ENCODE measurements at places on chromosomes 11 and 22.

DNA sequence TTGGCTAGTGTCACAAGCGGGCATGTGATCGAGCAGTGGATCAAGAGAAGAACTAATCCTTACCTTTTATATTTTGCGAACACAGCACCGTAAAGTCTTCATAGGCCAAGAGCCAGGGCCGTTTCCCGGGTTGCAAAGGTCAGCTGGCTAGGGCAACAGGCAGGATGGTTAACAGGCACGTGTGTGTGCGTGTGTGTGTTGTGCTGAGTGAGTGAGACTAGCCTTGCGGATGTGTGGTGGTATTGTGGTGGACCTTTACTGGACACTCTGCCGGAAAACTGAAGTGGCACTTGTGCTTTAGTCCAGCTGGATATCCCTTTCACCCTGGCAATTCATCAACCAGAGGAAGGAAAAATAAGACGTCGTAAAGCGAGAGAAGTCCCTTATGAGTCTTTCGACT is 176.7 kb downstream of the BCR start:
- no peak for DNase-seq

GRCh38 chr11:35077709-35078469 is 61.1 kb upstream of the CD44 start:
- peak; percentile 45 for DNase-seq

GRCh38 chr11:61919705-61920631 is 2.6 kb upstream of the RAB3IL1 start:
- DNase-seq = no peak

DNA sequence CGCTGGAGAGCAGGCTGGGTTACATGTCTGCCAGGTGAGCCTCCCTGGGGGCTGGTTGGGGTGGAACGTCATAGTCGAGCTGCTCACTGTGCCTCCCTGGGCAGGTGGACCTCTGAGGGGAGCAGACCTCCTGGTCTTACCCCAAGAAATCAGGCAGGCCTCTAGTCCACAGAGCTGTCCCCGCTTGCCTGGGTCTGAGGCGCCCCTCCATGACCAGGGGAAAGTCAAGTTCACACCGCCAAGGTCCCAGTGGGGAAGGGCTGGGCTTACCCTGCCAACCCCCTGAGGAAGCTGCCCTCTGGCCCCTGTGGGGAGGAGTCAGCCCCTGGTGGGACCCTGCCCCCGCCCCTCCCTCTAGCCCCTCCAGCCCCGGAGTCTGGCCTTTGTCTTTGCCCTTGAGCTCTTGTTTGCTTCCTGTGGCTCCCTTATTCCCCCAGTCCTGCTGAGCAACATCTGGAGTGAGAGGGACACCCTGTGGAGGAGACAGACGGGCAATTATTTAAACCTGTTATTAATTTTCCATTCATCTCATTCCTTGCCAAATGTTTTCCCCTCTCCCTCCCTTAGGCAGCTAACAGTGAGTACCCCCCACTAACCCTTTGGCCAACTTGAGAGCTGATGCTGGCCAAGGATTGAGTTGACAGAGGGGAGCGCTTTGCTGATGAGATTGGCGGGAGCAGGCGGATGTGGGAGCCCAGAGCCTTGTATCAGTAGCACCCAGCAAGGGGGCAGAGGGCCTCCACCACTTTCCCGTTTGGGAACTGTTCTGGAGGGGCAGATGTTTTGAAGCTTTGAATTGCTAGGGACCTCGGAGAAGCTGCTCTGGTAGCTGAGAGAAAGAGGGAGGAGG is 83.4 kb downstream of the CEP164 start:
- no peak for DNase-seq

DNA sequence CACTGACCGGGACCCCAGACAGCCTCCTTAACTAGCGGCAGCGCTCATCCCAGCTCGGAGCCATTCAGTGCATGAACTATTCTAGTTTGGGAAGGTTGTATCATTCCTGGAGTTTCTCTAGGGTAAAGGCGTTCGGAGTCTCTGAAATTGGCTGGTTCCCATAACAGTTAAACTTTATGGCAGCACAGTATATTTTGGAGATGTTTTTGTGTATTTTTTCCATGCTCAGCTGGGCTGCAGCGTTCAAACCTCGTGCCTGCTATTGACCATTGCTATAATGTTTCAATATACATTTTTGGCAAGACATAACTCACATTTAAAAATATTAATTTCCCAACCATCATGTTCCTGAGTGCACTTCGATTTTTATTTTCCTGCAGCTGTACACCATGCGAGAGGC is 169.7 kb downstream of the ST3GAL4 start:
- DNase-seq = no peak

Measured in HTR-8/SVneo (cell line).